Anterior cingulate cortex (tissue), 58 donors: ENCODE measurements at places on chromosomes 13 and 19.

GRCh38 chr13:92307752-92308151 lies 909.3 kb downstream of the GPC5 start:
- DNase-seq: no peak

- DNase-seq: no peak
These were observed 1.7 kb downstream of the NOTCH3 start for GRCh38 chr19:15198951-15199660.

DNA sequence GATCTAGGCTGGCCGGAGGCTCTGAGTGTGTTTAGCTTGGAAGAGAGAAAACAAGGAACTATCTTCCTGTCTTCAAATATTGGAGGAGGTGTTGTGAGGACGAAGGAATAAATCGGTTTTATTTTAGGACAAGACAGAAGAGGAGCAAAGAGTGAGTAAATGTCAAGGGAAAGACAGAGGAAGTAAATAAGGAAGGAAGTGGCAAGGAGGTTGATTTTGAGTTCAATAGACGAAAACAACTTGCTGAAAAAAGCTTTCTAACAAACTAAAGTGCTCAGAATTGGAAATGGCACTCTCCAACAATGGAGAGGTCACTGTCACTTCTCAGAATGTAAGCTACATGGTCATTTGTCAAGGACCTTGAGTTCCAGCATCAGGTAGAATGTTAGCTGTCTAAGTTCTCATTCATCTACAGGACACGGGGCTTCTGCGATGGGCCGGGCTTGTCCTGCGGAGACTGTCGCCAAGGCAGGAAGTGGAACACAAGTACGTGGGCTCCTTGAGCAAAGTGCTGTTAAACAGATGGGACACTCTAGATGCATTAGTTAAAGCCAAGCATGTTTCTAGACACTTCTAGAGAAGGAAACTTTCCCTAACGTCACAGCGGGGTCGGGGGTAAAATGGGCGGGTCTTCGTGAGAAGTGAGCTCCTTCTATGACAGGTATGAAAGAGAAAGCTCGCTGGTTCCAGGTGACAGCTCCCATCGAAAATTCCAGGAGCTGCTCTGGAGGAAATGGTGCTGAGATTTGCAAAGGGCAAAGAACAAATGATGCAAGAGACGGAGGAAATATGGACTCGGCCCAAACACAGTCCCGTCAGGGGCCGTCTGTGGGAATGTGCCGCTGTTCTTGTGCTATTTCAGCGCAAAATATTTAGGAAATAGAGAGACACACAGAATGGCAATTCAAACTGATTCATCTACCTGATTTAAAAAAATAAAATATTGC lies 103.9 kb upstream of the UBL3 start:
- DNase-seq: no peak

DNA sequence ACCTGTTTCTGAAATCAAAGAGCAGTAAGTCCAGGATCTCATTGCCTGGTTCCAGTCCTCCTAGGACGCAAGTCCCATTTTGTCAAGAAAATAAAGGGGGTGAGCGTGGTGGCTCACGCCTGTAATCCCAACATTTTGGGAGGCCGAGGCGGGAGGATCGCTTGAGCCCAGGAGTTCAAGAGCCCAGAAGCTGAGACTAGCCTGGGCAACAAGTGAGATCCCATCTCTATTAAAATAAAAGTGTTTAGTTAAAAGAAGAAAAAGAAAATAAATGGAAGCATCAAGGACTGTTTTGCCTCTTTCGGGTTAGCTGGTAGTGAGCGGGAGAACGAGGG lies 344 bp upstream of the HAUS5 start:
- no peak for DNase-seq

DNA sequence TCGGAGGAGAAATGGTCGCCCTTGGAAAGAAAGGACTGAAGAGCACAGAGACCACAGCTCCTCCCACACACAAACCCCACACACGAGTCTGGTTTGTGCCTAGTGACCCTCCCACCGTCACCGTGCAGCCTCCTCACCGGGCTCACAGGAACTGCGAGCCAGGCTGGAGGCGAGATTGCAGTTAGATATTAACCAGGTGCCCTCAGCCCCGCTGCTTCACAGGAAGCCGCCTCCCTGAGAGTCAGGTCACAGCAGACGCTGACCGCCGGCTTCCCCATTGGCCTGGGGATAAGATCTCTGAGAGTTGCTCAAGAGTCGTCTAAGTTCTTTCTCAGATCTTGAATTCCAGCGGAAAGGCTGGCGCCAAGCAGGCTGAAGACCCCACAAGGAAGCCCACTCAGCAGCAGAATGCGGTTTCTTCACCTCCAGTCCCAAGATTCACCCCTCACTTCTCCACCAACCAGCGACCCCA lies 870 bp downstream of the ZNF44 start:
- peak; percentile 7 for DNase-seq
